ENCODE measurements at places on chromosomes 3 and 15.

- no peak for DNase-seq
Measured at GRCh38 chr3:146466604-146467003, 2.8 kb downstream of the PLSCR2 start.

DNA sequence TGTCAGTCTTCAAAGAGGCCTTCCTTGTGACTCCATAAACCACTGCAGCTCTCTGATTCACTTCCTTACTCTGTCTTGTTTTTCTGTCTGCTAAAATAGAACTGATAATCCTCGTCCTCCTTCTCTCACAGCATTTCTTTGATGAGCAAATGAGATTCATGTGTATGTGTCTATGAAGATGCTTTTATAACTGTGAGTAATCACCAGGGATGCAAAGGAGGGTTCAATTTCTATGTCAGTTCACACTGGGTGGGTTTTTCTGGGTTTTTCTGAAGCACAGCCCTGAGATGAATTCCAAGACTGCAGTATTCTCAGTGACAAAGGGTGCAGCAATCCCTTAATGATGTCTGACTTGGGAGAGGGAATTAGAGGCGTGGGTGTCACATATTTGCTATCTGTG is 746.6 kb upstream of the CFAP20DC start:
- DNase-seq = no peak

- DNase-seq = no peak
Measured at GRCh38 chr3:84136425-84136824, 822.4 kb upstream of the CADM2 start.

DNA sequence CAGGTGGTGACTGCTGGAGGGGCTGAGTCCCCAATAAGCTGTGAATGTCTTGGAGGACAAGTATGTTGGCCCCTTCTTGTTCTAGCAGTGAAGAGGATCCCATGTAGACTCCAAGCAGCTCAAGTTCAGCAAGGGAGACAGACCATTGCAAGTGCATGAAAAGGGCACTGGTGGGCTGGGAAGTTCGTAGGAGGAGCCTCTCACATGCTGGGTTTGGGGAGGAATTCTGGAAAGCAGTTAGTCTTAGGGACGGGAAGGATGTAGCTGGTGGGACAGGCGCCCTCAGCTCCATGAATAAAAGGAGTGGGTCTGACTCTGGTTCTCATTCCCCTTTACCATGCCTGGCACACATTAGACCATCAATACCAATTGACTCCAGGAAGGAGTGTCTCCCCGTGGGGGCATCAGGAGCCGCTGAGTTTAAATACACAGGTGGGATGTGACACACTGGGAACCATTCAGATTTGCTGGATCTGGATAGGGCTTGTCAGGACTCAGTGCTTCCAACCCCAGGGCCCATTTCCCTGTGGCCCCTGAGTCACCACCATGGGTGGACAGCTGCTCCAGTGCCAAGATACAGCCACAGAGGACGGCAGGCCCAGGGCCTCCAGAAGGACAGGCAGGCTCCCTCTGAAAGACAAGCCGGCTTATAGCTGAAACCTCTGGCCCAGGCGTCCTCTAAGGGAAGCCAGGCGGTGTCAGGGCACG is 552 bp upstream of the XYLB start:
- DNase-seq = no peak

GRCh38 chr3:162134571-162134970 is 638.0 kb downstream of the OTOL1 start:
- DNase-seq = no peak

DNA sequence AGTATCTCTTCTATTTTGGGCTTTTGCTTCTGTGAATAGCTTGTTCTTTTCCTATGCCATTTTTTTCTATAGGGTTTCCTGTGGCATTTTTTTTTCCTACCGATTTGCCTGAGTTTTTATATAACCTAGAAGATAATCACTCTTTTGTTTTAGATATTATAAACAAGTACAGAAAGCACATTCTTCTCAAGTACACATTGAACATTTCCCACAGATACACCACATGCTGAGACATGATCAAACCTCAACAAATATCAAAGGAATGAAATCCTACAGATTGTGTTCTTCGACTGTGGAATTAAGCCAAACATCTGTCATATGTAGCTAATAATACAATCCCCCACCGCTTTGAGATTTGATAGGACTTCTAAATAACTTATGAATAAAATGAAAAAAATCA is 9.1 kb upstream of the FEM1B start:
- DNase-seq = no peak

- no peak for DNase-seq
Measured at GRCh38 chr3:67288466-67289106, 290.5 kb downstream of the KBTBD8 start.

GRCh38 chr15:73249499-73249898 is 119.3 kb downstream of the HCN4 start:
- no peak for DNase-seq

- no peak for DNase-seq
Measured at GRCh38 chr15:34892963-34893591, 76.5 kb downstream of the AQR start.

- no peak for DNase-seq
Measured at GRCh38 chr3:128036119-128036518, 16.1 kb upstream of the SEC61A1 start.

- no peak for DNase-seq
Measured at GRCh38 chr3:12807066-12807465, 10.6 kb downstream of the CAND2 start.

- no peak for DNase-seq
Measured at GRCh38 chr3:126569390-126569975, 10.8 kb upstream of the C3orf22 start.

DNA sequence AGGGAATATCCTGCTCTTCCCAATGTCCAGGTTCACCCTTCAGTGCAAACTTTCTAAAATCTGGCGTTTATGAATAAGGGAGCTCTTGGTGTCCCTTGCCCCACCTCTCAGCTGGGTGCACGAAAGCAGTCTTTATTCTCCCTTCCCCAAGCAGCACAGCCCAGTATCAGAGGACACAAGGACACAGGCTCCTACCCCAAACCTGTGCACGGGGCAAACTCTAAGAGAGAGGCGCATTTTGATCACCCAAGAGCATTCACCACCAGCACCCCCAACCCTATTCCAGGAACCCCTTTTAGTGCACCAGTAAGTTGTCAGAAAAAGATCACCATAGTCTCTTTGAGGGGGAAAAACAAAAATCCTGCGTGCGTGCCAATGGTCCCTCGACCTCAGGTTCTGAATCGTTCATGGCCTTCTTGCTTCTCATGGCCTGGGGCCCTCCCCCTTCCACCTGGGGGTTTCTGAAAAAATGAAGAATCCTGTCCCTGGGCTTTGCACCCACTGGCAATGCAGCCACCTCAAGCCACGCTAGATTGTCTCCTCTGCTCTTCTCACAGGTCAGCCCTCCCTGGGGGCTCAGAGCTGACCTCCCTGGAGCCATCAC is 78.9 kb downstream of the FAM174B start:
- DNase-seq = no peak

DNA sequence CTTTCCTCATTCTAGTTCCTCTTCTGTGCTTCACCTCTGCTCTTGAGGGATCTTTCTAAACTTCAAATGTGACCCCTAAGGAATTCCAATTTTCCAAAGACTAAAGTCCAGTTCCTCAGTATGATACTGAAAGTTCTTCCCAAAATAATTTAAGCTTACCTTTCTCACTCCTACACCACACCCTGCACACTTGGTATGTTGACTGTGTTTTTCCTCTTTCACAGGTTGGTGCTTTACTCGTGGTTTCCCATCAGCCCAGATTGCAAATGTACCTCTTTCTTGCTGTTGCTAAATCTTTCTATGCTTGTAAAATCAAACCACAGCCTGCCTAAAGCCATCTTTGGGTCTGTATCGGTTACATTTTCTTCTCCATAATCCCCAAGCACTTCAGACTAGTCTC is 30.5 kb upstream of the CLDN16 start:
- DNase-seq = no peak

- DNase-seq = no peak
Measured at GRCh38 chr3:89644716-89645115, 537.3 kb downstream of the EPHA3 start.

- DNase-seq = no peak
Measured at GRCh38 chr15:75523011-75523410, 56.1 kb downstream of the PTPN9 start.

GRCh38 chr3:131110087-131110486 is 83.4 kb downstream of the NEK11 start:
- DNase-seq = no peak

DNA sequence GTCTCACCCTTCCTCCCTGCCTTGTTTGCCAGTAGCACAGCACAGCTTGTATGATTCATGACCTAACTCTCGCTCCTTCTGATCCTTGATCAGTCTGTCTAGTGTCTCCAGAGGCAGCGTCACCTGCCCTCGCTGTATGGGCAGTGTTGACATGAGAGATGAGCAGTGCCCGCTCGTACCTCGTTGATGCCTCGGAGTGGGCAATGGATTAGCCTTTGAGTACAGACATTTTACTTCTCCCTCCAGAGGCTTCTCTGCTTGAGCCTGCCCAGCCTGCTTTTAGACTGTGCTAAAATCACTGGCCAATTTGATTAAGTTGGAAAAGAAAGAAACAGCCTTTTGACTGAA is 569.0 kb downstream of the NTRK3 start:
- DNase-seq = no peak

DNA sequence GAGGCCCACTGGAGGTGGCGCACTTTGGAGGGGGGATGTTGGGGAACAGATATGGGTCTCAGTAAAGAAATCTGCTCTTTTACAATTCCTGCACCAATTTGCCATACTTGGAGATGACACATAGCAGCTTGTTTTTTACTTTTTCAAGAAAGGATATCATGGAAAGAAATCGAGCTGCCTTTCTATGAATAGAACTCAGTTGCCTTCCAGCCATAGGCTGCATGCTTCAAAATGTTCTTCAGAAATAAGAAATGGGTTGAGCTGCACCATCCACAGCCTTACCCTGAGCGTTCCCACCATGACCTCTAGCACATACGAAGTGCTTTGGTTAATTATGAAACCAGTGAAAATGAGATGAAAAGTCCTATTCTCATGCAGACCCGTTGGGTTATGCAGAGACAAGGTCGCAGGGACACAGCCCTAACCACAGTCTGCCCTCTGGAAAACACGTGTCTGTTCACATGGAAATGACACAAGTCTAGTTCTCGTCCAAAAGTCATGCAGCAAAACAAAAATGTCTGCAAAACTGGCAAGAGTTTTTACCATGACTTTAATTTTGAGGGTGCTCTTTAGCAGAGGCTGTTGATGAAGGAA is 36.3 kb downstream of the NGRN start:
- no peak for DNase-seq

GRCh38 chr15:91515188-91515754 is 338.2 kb upstream of the SLCO3A1 start:
- no peak for DNase-seq

DNA sequence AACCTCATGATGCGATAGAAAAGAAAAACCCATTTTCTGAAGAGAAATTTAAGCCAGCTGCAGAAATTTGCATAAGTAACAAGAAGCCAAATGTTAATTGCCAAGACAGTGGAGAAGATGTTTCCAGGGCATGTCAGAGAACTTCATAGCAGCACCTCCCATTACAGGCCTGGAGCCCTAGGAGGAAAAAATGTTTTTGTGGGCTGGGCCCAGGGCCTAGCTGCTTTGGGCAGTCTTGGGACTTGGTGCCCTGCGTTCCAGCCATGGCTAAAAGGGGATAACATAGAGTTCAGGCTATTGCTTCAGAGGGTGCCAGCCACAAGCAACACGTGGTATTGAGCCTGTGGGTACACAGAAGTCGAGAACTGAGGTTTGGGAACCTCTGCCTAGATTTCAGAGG is 10.9 kb upstream of the DAZL start:
- no peak for DNase-seq

GRCh38 chr3:171615686-171616085 is 155.5 kb upstream of the TNIK start:
- no peak for DNase-seq

- DNase-seq = no peak
Measured at GRCh38 chr15:78660584-78660983, 19.6 kb upstream of the CHRNB4 start.

- no peak for DNase-seq
Measured at GRCh38 chr3:129838086-129838485, 55.4 kb downstream of the TMCC1 start.

GRCh38 chr15:81263477-81263876 is 60.5 kb downstream of the STARD5 start:
- no peak for DNase-seq

GRCh38 chr15:61653110-61653509 is 407.1 kb downstream of the VPS13C start:
- no peak for DNase-seq

- DNase-seq = no peak
Measured at GRCh38 chr3:62534326-62534725, 161.0 kb upstream of the FEZF2 start.
